ENCODE measurements at places on chromosomes 6 and 20.

DNA sequence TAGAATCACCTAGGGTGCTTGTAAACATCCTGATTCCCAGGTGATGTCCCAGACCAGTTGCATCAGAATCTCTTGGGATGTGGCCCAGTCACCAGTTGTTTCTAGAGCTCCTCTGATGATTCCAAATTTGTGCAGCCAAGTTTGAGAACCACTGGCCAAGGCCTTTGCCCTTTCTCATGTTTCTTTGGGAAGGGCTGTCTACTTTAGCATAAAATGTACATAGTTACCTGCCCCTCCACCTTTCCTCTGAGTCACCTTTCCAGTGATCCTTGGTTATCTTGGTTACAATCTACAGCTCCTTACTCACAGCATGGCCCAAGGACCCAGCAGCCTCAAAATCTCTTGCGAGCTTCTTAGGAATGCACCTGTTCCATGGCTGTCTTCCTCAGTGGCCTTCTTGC is 266.4 kb upstream of the PRND start:
- DNase-seq: no peak

DNA sequence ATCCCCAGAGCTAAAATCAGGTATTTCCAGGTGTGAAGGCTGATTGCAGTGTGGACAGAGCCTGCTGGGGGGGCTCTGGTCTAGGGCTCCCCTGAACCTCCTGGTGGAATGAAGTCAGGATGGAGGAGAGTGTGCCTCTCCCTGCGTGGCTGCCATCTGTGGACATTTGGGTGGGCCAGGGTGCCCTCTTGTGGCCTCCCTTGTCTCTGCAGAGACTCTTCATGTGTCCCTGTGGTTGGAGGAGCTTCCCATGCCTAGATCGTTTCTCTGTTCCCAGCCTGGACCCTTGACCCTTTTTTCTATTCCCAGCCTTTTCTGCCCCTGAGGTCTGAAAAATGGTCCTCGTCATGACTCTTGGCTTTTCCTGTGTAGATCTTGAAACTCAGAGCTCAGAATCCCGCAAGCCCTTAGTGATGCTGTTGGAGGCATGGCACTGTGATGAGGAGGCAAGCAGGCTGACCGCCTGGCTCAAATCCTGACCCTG is 9.9 kb upstream of the PSMF1 start:
- DNase-seq: no peak

DNA sequence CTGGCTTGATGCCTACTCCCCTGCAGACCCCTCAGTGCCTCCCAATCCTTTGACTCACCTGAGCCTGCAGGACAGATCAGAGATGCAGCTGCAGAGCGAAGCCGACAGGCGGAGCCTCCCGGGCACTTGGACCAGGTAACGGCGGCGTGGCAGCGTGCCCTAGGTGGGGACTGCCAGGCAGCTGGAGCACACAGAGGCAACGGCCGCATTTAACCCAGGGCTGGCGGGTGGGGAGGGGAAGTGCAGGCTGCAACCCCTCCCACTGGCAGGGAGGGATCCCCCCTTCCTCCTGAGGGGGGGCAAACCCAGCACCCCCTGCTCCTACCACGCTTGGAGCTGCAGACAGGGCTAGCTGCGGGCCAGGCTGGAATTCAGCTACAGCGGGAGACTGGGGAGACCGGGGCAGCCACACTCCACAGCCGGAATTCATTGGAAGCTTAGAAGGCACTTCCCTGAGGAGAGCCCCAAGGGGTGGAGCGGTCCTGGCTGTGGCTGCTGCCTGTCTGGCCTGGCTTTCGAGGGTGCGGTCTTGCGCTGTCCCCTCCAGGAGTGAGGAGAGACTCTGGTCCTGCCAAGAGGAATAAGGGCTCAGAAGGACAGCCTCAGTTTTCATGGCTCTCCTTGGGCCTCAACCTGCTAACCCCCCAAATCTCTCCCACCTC is at the start of gene MATN4:
MATN4 (minus strand) TSS at position 183 of the 662 bp plus-strand sequence. CDS start 2,717 bp downstream, outside the sequence.
- DNase-seq: no peak

DNA sequence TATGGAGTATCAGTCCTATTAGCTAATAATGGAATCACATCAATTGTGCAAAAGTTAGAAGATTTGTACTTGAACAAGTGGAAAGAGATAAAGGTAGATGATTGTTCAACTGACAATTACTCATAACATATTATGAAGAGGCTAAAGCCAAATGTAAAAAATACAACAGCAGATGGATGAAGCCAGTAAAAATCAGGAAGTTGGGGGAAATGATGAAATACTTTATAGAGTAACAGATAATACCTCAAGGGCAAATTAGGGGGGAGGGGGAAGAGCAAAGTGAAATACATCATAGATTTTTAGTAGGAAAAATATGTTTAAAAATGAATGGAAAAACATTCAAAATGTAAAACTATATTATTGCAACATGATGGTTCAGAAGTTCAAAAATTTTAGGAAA is 114.0 kb downstream of the PDSS2 start:
- no peak for DNase-seq

DNA sequence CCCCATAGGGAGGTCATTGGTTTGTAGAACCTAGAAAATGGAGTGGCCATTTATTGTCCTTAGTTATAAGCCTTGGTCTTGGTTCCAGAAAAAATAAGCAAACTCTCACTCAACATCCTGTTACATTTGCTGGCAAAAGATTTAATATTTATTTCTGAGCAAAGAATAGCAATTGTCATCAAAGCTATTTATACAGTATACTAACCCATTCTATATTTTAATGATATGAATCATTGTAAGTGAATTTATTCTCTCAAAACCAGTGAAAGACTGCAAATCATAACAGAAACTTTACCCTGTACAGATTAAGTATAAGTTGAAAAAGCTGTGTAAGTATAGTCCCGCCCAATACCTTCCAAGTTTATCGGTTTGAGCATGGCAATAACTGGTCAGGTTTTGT is 364.4 kb downstream of the CD109 start:
- no peak for DNase-seq

Data from cortex of kidney (tissue), 1 donor.